ENCODE measurements at places on chromosomes 3 and 15. TPM values are rescaled to one million over a fixed set of nuclear protein-coding genes. Genes with fewer than 3 reads are reported as not detected.

Gene SOX14
- total RNA-seq, result not detected

Gene CPEB1
- 3.4 TPM for total RNA-seq

Gene SPINK8
- total RNA-seq, result not detected

Gene SLC6A20
- 0.02 TPM for total RNA-seq

Gene MYRIP
- not detected for total RNA-seq

Gene PRRT3
- 1.5 TPM for total RNA-seq

Gene SLC33A1
- total RNA-seq, result 18.7 TPM

Gene SNTN
- total RNA-seq, result not detected

Gene GMNC
- not detected for total RNA-seq

Gene SCG5
- total RNA-seq, result 2.2 TPM

Gene CHRNA7
- total RNA-seq, result 4.7 TPM

Gene ACKR4
- not detected for total RNA-seq

Gene HACD2
- 45.3 TPM for total RNA-seq

Gene GOLGA6A
- not detected for total RNA-seq

Gene CSPG4
- 0.08 TPM for total RNA-seq

Gene TRIM42
- total RNA-seq, result not detected

Gene MNS1
- 2.7 TPM for total RNA-seq

Gene RAD51
- 20.8 TPM for total RNA-seq

Gene P2RY13
- total RNA-seq, result not detected

Gene PAQR5
- 123 TPM for total RNA-seq

Gene CDHR4
- total RNA-seq, result 0.30 TPM

Gene FOXL2NB
- total RNA-seq, result 1.4 TPM

Gene SPRED1
- total RNA-seq, result 9.9 TPM

Gene C3orf80
- 1.8 TPM for total RNA-seq

Gene DHX36
- 61.8 TPM for total RNA-seq

Gene CORO2B
- 3.7 TPM for total RNA-seq

Gene DMXL2
- total RNA-seq, result 25.4 TPM

Gene GABRA5
- 103 TPM for total RNA-seq

Gene KNG1
- total RNA-seq, result not detected

Gene IDH2
- total RNA-seq, result 52.5 TPM

Gene AGBL1
- total RNA-seq, result not detected

Gene STRIT1
- not detected for total RNA-seq

Gene HTD2
- 8.2 TPM for total RNA-seq

Gene TGM4
- total RNA-seq, result 0.05 TPM

Gene PLIN1
- total RNA-seq, result 0.06 TPM

Gene CYP1A1
- 3.1 TPM for total RNA-seq

All from A549 treated with DMSO at 1 μM for 4 hours (cell line).